Activated CD4-positive, CD25-positive, alpha-beta regulatory T cell treated with anti-CD3 and anti-CD28 coated beads, Interleukin-2, amount 50 U/mL, for 24 hours (primary cell): ENCODE measurements at places on chromosomes 3 and 15.

DNA sequence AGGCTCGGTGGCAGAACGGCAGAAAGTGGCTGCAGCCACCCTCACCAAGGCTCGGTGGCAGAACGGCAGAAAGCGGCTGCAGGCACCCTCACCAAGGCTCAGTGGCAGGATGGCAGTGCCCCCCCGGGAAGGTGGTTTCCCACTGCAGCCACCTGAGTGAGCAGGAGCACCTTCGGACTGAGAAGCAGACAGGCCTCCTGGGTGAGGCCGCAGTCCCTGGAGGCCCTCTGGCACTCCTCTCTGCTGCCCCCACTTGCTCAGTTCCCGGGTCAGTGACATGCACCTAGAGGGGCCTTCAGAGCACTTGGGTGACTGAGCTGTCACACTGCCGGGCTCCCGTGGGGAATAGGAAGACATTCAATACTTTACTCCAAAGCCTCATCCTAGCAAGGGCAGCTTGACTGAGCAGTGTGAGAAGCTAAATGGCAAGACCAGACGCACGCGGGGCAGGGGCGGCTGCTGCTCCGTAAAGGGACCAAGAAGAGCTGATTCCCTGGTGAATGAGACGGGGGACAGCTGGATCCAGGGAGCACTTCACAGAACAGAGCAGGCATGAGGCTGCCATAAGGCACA lies 62.7 kb downstream of the PCSK6 start:
- ATAC-seq, result no peak

DNA sequence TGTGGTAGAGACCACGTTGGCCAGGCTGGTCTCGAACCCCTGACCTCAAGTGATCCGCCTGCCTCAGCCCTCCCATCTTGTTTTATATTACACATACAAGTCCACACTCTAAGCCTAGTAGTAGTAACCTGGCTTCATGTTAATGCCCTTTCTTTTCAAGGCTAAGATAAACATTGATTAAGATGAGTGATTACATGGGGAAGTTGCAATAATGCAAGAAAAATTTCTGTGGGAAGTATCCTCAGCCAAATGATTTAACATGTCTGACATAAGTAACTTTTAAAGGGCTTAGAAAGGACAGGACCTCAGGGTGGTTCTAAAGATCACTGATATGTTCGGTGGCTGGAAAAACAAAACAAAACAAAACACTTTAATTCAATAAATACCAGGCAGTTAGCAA lies 72.1 kb downstream of the SFMBT1 start:
- ATAC-seq, result no peak

GRCh38 chr3:134030379-134031347 lies 938 bp upstream of the SLCO2A1 start:
- ATAC-seq, result no peak

GRCh38 chr3:23455084-23455483 lies 252.0 kb downstream of the UBE2E2 start:
- ATAC-seq, result no peak

GRCh38 chr15:99959326-99959725 lies 226.1 kb upstream of the LYSMD4 start:
- ATAC-seq, result no peak

DNA sequence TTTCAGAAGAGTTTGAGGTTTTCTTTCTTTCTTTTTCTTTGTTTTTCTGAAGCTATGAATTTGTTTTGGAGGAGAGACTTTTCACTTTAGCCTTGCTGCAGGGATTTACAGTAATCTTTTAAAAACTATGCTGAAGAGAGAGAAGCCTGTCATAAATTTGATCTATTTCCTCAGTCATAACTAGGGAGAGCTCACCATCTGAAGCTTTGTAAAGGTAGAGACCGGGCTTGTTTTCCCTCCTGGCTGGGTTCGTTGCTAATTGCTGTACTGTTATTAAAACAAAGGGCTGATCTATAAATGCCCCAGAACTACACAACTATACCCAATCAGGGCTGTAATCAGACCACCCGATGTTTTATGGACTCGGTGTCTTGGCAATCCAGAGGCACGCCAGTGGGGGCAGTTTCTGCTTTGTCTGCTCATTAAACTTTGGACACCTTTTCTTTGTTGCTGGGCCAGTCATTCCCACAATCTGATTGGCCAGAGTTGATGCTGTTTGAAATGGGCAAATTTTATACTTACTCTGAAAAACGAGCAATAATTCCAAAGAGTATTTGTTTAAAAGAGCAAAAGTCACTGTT lies 164.3 kb downstream of the CACNA1D start:
- ATAC-seq, result no peak

- no peak for ATAC-seq
These were observed 8.6 kb upstream of the CTNNB1 start for GRCh38 chr3:41190509-41191284.

DNA sequence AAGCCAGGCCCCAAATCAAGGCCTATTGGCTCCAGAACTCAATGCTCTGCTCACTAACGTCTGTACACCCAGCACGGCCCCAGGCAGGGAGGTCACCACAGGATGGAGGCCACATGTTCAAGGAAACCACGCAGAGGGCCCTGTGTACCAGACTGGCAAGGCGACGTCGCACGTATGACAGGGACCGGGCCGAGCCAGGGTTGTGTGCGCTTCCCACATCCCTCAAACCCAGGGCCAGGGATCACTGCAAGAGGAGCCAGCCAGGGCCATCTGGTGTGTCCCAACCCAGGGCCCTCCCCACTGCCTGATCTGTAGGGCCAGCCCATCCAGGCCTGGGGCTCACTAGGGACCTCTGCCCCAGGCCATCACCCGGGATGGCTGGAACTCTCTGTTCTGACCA lies 62.0 kb downstream of the ZNF445 start:
- ATAC-seq, result no peak

- ATAC-seq, result no peak
These were observed 54.8 kb downstream of the MYO9A start for GRCh38 chr15:72063186-72063585.

- no peak for ATAC-seq
These were observed 13.3 kb downstream of the ARMC8 start for GRCh38 chr3:138200424-138200823.

DNA sequence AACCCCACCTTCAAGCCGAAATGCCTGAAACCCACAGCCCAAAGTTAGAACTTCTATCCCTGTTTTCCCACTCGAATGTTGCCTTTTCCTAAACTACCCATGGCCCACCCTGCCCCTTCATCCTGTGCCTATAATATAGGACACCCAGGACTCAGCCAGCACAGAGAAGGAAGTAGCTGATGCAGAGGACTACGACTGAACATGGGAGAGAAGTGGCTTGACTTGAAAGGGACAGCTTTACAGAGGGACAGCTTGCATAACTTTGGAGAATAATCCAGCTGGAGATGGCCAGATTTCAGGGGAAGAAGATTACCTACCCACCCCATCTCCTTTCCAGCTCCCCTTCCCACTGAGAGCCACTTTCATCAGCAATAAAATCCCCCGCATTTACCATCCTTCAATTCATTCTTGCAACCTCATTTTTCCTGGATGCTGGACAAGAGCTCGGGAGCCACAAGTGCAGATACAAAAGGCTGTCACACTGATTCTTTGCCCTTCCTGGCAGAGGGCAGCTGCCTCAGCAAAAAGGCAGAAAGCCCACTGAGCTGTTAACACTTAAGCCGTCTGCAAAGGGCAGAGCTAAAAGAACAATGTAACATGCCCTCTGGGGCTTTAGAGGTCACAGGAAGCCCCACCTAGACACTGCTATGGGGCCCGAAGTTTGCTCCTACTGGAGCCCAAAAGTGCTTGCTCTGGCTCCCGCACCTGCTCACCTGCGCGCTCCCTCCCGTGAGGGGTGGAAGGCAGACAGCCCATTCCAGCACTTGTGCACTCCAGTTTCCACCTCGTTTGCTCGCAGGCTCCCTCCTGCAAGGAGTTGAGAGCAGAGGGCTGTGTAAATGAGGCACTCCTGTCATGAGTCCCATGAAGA lies 224.0 kb downstream of the TBC1D5 start:
- no peak for ATAC-seq

DNA sequence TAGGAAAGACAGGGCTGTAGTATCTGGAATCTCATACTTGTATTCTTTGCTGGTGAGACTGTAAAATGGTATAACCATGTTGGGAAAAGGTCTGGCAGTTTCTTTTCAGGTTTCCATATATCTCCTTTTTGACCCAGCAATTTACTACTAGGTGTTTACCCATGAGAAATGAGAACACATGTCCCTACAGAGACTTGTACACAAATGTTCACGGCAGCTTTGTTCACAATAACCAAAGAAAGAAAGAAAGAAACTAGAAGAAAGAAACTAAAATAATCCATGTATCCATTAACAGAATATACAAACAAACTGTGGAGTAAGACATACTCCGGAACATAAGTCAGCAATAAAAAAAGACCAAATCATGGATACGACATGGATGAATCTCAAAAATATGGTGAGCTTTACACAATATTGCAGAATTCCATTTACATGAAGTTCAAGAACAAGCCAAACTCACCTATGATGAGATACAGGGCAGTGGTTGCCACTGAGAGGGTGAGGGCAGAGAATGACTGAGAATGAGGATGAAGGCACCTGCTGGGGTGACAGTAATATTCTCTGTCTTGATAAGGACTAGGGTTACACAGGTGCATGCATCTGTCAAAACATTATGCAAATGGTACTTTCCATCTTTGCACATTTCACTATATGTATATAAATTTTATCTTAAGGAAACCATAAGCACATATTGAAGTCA lies 2.7 kb downstream of the RFTN1 start:
- ATAC-seq, result peak; percentile 24

DNA sequence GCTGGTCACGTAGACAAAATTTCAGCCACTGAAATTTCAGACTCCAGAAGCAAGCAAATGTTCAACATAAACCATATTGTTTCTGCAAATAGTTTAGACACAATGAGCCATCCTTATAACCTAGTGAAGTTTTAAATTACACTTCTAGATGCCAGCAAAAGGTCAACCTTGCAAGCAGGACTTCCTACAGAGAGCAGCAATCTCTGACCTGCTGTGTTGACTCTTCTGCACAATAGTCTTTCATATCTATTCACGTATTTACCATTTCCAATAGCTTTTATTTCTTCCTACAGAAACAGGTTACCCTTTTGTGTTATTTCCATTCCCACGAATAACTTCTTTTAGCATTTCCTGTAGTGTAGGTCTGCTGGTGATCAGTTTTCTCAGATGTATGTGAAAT lies 10.6 kb downstream of the LMLN start:
- ATAC-seq, result no peak

- no peak for ATAC-seq
These were observed 115.2 kb upstream of the DAZL start for GRCh38 chr3:16720367-16720940.

GRCh38 chr15:36676211-36676610 lies 96.8 kb downstream of the CDIN1 start:
- ATAC-seq, result no peak

GRCh38 chr3:194058189-194058571 lies 77.8 kb upstream of the HES1 start:
- ATAC-seq, result peak; percentile 58

- ATAC-seq, result no peak
These were observed 24.4 kb downstream of the DCBLD2 start for GRCh38 chr3:98877132-98877531.

DNA sequence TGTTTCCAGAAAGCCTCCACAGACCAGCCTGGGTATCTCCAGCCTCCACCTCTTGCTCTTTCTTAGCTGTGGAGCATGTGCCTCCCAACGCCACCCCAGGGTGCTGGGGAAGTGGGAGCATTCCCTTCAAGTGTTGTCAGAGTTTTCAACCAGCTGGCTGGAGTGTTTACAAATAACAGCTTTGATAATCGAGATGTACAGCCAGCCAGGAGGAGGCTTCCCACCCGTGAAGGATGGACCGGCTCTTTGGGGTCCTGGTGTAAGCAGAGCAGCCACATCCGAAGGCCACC lies 8.5 kb upstream of the OXTR start:
- ATAC-seq, result no peak

GRCh38 chr15:68464448-68465090 lies 32.6 kb upstream of the ITGA11 start:
- no peak for ATAC-seq

GRCh38 chr3:8530581-8530980 lies 29.0 kb downstream of the LMCD1 start:
- ATAC-seq, result no peak

GRCh38 chr3:168975576-168975975 lies 687.9 kb downstream of the MECOM start:
- ATAC-seq, result no peak

DNA sequence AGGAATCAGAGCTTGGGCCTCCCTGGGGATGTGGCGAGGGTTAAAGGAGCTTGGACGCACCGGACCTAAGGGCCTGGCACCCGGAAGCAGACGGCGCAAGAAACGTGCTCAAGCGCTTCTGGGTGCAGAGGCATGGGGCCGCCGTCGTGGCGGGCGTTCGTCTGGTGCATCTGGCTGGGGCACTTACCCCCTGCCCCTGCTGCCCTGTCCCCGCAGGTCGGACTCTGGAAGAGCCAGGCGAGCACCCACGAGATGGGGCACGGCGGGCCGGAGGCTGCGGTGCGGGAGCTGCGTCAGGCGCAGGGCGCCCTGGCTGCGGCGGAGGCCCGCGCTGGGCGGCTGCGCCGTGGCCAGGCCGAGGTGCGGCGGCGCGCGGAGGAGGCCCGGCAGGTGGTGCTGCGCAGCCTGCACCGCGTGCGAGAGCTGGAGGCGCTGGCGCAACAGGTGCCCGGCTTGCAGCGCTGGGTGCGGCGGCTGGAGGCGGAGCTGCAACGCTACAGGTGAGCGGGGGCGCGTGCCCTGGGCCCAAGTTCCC lies 2.5 kb downstream of the EFCC1 start:
- peak; percentile 80 for ATAC-seq

DNA sequence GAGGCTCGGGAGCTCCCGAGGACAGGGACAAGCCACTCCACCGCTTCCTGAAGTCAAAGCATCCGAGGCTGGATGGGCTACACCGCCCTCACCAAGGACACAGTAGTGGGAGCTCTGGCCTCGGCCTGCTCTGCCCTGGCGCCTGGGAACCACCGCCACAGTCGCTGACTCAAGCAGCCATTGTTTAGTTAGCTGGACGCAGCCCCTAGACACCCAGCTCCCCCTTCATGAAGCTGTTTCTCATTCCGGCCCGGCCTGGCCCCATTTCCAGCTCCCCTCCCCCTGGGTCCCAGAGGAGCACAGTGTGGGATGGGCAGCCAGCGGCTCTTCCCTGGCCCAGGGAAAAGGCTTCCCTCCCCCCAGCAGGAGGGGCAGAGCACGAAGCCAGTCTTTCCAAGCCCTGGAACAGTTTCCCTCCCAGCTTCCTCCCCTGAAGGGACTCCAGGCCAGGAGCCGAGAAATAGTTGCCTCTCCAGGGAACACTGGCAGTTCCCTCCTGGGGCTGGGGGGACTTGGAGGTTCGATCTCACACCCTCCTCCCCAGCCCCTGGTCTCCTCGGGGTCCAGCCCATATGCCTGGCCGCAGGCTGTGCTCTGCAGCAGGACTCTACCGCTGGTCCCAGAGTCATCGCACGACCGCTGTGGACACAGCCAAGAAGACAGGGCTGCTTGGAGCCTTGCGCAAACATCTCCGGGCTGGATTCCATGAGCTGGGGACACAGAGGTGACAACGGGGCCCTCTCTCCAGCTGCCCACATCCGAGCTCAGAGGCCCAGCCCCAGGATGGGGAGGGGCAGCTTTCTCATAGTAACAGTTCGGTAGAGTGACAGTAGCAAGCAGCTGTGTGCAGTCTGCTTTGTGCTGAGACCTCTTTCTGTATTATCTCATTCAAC lies 10.0 kb downstream of the PLXND1 start:
- ATAC-seq, result no peak
